CD4-positive, alpha-beta T cell treated with Interleukin-6 at 100 ng/mL for 8 hours (primary cell): ENCODE measurements at places on chromosomes 2 and 18.

DNA sequence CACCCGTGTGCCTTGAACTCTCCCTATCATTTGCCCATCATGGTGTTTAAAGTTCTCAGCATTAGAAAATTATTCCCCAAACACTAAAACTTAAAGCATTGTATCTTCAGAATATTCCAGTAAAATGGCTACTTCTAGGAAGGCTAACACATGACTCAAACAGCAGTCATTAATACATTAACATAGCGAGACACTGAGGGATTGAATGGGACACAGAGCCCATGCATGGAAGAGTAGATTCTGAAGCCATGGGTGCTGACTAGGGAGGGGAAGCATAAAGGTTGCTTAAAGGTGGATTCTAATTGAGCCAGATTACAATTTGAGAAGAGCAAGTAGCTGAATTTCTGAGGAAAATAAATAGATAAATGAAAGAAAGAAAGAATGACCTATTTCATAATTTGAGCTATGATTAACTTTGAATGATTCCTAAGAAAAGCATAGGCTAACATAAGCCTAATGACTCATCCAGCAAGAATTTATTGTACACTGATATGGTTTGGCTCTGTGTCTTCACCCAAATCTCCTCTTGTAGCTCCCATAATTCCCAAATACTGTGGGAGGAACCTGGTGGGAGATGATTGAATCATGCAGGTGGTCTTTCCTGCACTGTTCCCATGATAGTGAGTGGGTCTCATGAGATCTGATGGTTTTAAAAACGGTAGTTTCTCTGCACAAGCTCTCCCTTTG, 79.8 kb upstream of the PIK3C3 start:
- DNase-seq, result no peak

- DNase-seq, result no peak
These were observed 69.3 kb downstream of the MARCO start for GRCh38 chr2:119011162-119011909.

DNA sequence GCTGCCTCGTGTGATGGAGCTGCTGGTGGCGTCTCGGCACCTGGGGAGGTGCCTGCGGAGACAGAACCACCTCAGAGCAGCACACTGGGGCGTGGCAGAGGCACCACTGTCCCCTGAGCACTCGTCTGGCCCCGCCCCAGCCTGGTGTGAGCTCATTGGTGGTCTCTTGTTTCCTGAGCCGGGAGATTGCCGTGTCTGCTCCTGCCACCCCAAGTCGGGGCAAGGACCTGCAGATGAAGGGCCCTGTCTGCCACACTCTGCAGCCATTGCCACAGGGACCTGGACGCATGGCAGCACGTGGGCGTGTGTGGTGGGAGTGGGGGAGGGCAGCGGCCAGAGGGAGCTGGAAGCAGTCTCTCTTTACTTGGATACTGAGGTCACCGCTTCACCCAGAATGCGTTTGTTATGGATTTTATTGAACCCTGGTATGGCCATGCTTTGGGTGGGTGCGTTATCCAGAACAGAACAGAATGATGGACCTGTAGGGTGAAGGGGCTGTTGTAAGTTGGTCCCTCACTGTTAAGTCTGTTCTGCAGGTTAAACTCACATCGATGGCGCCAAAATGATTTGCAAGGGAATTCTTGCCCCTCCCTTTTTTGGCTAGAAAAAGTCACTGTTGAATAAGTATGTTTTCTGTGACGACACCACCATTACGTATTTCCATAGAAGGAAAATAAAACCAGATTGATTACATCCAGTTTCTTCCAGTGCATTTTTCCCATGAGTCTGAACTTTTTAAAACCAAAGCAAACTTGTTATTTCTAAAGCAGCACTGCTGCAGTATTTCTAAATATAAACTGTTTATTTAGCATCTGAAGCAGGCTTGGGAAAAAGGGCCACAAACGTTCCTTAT, 92.0 kb downstream of the USP40 start:
- no peak for DNase-seq

GRCh38 chr2:177554365-177554764, 161.8 kb downstream of the AGPS start:
- DNase-seq, result no peak

- DNase-seq, result no peak
These were observed 7.6 kb downstream of the CAMKMT start for GRCh38 chr2:44369392-44369791.

- DNase-seq, result no peak
These were observed 33.1 kb upstream of the REG3G start for GRCh38 chr2:78992451-78992806.

- no peak for DNase-seq
These were observed 3.6 kb downstream of the ARID5A start for GRCh38 chr2:96540136-96540535.

DNA sequence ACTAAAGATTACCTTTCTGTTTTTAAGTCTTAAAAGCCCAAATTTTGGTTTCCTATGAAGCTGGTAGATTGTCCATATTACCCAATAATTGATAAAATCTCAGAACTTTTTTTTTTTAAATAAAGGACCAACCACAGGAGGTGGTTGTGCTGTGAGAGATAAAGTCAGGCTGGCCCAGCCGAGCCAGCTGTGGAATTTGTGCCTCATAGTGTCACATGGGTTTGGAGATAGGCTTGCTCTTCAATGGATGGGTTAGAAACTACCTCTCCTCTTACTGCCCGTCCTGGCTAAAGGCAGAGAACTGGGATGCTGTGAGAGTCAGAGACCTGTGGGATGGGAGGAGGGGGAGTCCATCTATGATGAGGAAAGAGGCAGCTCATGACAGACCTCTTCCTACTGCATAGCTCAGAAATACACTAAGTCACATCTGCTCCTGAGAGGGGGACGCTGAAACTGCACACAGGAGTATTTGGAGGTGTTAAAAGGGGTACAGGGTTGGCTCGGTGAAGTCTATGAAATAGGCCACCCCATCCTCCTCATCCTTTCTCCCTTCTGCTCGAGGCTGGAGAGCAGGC, 99.7 kb upstream of the MGAT4A start:
- DNase-seq, result no peak

GRCh38 chr2:12196495-12196894, 450.1 kb downstream of the LPIN1 start:
- no peak for DNase-seq

GRCh38 chr2:200901459-200902072, 12.4 kb downstream of the NIF3L1 start:
- peak; percentile 80 for DNase-seq

DNA sequence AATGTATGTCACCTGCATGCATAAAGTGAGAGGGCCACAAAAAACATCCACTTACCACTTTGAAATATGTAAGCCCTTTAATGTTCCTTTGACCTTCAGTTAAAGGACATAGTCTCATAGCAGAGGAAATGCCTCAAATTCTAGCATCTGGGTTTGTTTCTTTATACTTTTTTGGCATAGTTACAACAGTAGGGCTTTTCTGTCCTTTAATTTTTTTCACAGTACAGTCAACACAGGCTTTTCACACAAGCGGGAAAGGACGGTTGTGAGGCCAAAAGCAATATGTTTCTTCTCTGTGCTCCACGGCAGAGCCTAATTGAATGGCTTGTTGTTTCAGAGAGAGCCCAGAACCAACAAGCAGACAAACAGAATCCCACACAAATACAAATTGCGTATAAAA, 57.6 kb downstream of the CRIM1 start:
- DNase-seq, result no peak

GRCh38 chr2:240162032-240162431, 21.6 kb upstream of the OTOS start:
- DNase-seq, result no peak

- no peak for DNase-seq
These were observed 1.0 kb downstream of the HOXD9 start for GRCh38 chr2:176123411-176124109.

DNA sequence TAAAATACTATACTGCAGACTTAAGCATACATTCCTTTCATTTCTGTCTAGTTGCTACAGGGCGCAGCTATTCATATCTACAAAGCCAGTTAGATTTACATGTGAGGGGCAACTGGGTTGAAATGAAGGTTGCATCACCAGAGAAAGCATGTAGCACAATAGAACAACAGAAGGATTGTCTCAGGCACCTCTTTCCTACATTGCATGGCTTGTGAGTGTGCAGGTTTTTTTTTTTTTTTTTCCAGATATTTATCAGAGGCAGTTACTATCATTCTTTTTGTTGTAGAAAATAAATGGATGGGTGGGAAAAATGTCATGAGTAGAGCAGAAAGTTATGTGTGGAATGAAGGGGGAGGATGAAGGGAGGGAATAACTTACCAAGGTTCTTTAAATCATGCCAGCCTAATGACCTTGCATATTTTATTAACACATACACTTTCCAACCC, 86.8 kb downstream of the ERBB4 start:
- no peak for DNase-seq

DNA sequence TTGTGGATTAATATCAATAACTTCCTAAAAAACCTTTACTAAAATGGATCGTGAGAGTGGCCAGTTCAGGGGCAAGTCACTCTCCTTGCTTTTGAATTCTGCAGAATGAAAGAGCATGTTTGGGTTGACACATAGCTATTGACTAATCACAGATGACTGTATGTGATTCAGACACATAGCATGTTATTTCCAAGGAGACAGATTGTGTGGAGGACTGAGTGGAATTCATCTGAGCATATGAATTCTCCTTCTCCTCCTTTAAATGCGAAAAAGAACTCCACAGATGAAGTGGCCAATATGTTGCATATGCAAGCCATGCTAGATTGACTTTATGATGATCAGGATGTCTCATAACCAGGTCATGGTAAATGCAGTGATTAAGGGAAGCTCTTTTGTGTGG, 249.4 kb upstream of the FAM98A start:
- no peak for DNase-seq

GRCh38 chr2:9251154-9252001, 44.8 kb downstream of the ASAP2 start:
- DNase-seq, result no peak
